Body of pancreas (tissue), 4 donors: ENCODE measurements at places on chromosomes 4 and X. TPM values are rescaled to one million over a fixed set of nuclear protein-coding genes. Genes with fewer than 3 reads are reported as not detected.

FAM184B gene
- not detected for total RNA-seq

SSX4 gene
- not detected for total RNA-seq

PDGFRA gene
- 54.4 TPM for total RNA-seq

PDZD4 gene
- 2.6 TPM for total RNA-seq

LIMCH1 gene
- total RNA-seq: 24.1 TPM

GAB3 gene
- 3.4 TPM for total RNA-seq

ADRA2C gene
- total RNA-seq: 10.5 TPM

JADE3 gene
- total RNA-seq: 9.3 TPM

FAAH2 gene
- 12.7 TPM for total RNA-seq

FRAS1 gene
- 24.4 TPM for total RNA-seq

SPP1 gene
- total RNA-seq: 62.8 TPM
